ENCODE measurements at places on chromosomes 6 and 20.

DNA sequence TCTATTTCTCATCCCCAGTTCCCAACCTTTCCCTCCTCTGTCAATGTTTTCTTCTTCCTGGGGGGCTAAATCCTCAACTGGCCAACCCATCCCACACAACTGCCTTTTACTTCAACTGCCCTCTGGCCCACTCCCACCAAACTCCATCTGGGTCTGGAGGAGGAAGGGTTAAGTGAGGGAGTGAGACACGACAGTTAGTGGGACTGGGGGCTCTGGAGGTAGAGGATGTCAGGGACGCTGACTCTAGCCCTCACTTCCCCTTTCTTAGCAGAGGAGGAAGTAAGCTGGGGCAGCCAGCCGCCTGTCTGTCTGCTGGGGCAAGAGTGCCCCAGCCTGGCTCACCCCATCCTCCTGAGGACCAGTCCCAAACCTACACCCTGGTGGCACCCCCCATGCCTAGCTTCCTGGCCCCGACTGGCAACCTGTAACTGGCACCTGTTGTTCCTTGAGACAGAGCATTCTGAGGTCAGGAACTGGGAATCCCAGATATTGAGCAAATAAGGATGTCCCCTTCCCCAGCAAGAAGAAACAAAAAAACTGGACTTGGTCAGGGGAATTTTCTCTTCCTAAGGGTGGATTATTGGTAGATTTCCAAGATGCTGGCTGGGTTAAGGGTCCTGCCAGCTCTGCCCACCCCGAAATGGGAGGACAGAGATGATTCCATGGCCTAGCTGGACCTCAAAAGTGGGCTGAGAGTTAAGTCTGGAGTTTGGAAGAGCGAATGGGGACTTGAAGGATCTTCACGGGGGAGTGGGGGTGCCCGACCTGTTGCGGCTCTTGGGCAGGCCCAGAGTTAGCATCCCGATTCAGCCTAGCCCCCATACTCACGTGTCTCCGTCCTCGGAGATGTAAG lies 971 bp downstream of the NFKBIE start:
- DNase-seq, result no peak

- DNase-seq, result no peak
These were observed 84.2 kb downstream of the FOXF2 start for GRCh38 chr6:1473598-1473997.

- DNase-seq, result no peak
These were observed 48.4 kb downstream of the PLAGL2 start for GRCh38 chr20:32158943-32159660.

DNA sequence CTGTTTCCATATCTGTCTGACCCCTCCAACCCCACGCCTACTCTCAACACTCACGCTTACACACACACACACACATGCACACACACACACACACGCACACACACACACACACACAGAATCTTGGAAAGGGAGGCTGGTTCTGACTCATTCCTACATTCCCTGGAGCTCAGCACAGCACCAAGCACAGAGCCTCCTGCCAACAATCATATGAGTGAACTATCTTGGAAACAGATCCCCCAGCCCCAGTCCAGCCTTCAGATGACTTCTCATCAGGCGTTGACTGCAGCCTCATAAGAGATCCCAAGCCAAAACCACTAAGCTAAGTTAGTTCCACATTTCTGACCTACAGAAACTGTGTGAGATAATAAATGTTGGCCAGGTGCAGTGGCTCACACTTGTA lies 14.1 kb upstream of the HCK start:
- no peak for DNase-seq

GRCh38 chr20:13461849-13462458 lies 176.8 kb downstream of the TASP1 start:
- no peak for DNase-seq

- no peak for DNase-seq
These were observed 199.3 kb downstream of the LRFN2 start for GRCh38 chr6:40387871-40388264.

DNA sequence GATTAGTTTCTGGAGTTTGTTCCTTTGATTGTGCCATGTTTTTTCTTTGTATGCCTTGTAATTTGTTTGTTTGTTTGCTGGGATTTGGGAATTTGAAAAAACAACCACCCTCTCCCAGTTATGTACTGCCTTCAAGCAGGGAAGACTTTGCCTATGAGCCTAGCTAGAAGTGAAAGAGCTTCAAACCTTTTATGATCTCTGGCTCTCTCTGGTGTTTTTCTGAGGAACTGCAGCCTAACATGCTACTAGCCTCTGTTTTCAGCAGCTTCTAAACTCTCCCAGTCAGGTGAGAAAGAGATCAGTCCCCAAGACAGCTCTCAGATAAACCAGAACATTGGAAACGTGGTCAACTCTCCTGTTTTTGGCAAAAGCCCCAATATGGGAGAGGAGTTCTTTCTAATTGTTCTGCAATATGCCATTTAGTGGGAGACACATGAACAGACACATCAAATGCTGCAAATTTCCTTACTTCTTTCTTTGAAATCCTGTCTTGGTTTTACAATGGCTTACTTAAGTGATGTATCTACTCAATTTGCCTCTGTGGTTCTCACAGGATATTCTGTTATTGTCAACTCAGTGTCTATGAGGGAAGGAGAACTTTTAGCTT lies 58.9 kb upstream of the SERINC1 start:
- DNase-seq, result peak; percentile 70

- no peak for DNase-seq
These were observed 448.0 kb downstream of the COL12A1 start for GRCh38 chr6:74757813-74758212.

DNA sequence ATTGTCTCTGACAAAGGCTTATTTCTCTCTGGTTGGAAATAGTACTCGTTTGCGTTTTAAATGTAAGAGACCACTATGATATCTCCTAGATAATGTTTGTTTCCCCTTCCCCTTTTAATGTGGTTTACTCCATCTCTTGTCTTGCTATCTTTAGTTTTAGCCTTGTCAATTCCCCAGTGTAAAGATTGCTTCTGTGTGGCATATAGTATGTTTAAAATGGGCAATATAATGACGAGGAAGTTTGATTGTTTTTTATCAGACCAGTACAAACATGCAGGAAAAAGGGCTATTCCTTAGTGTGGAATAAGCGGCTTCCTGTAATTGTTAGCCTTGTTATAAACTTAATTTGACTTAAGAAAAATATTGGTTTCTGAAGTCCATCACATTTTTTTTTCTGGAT lies 3.1 kb downstream of the QKI start:
- DNase-seq, result no peak

GRCh38 chr6:134605034-134605433 lies 287.1 kb upstream of the SGK1 start:
- DNase-seq, result no peak

GRCh38 chr6:69631552-69632346 lies 165.1 kb downstream of the LMBRD1 start:
- DNase-seq, result peak; percentile 4

GRCh38 chr6:53492860-53493634 lies 51.9 kb downstream of the GCLC start:
- peak; percentile 64 for DNase-seq

GRCh38 chr6:11969092-11969491 lies 43.0 kb upstream of the HIVEP1 start:
- DNase-seq, result no peak

DNA sequence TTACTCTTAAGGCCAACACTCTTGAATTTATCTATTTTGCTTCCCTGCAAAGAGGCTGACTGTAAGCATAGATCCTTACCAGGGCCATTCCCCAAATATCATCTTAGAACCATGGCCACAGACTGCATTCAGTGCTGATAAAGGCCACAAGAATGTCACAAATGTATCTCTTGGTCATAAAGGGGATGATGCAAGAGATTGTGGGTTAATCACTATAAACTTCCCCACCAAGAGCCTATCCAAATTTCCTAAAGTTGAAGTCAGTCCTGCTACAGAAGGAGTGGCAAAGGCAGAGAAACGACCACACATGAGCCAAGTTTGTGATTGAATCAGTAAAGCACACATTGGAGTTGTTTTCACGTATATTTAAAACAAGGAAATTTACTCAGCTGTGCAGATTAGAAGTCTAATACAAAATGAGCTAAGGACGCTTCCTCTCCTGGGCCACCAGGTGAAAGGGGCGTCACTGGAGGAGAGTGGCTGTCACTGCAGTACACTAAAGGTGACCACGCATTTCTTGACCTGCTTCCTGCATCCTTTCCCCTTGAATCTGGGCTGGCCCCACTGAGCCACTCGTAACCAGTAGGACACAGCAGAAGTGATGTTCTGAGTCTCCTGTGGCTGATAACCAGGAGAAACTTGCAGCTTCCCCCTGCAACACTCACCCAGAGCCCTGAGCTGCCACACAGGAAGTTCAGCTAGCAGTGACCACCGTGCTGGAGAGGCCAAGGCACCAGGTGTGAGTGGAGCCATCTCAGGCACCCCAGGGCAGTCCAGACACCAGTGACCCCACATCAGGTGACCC lies 181.9 kb downstream of the SYNDIG1 start:
- no peak for DNase-seq

DNA sequence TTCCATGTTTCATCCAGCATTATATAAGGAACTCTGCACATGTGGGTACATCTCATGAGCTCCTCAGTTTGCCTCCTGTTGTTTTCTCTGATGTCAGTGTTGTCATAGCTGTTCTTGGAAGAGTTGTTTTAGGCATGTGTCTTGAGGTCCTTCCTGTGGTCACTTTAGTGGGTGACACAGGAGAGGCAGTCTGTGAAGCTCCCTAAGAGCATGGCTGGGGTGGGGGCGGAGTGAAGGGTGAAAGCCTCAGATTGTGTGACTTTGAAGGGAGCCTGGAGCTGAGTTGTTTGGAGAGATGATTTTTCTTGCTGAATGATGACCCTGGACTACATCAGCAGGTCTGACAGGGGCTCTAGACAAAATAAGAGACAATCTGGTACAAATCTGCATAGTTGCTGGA lies 37.7 kb downstream of the PPP1R14C start:
- DNase-seq, result no peak

GRCh38 chr6:140867336-140867735 lies 1265.4 kb upstream of the GJE1 start:
- no peak for DNase-seq

DNA sequence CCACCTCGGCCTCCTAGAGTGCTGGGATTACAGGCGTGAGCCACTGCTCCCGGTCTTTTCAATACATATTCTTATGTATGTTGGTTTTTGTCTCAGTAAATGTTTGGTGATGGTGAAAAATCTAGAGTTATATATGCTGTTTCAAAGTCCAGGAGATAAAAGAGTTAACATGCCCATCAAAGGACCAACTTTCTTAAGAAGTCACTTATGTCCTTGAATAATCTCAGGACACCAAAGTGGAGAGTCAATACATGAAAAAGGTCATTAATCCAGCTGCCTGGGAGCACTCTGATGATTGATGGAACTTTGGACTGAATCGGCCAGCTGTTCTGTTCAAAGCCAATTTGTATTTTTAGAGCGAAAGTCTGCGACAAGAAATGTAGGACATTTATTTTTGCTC lies 59.8 kb upstream of the HDAC2 start:
- DNase-seq, result no peak

GRCh38 chr6:107419733-107420132 lies 39.6 kb downstream of the PDSS2 start:
- no peak for DNase-seq

DNA sequence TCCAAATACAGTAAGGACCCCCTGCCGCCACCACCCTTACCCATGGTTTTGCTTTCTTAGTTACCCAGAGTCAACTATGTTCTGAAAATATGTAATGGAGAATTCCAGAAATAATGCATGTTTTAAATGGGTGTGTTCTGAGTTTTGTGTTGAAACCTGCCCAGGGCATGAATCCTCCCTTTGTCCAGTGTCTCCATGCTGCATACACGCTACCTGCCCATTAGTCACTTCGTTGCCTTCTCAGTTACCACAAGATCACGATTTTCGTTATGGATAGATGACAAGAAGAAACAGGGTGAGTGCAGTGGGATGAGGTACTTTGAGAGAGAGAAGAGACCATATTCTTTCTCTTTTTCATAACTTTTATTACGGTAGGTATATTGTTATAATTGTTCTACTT lies 10.6 kb downstream of the FARS2 start:
- no peak for DNase-seq

GRCh38 chr6:54861905-54862616 lies 15.5 kb downstream of the FAM83B start:
- no peak for DNase-seq

DNA sequence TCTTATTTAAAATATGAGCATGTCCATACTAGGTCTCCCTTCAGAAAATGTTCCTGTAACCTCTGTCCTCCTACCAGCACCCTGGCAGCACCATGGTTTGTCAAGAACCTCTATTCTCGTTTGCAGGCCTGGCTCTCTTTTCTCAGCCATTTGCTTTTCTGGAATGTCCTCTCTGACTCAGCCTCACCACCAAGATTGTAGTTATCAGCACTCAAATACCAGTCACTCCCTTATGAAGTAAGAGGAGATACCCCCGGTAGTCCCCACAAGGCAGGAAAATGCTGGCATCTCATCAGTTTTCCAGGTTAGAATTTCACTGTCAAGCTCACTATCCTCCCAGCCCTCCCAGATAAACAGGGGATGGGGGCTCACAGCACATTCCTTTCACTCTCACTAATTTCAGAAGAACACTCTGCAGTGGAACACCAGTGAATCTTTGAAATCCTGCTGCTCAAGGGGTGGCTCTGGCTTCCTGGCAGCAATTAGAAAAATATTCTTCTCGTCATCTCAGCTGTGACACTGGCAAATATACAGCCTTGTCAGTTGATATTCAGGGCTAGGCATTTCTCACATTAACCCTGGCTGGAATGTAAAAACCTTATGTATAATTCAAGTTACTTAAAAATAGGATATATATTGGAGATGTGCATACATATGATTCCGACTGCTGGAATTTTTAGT lies 129.2 kb downstream of the TBX18 start:
- no peak for DNase-seq

GRCh38 chr6:19311786-19312185 lies 525.4 kb upstream of the ID4 start:
- DNase-seq, result no peak

DNA sequence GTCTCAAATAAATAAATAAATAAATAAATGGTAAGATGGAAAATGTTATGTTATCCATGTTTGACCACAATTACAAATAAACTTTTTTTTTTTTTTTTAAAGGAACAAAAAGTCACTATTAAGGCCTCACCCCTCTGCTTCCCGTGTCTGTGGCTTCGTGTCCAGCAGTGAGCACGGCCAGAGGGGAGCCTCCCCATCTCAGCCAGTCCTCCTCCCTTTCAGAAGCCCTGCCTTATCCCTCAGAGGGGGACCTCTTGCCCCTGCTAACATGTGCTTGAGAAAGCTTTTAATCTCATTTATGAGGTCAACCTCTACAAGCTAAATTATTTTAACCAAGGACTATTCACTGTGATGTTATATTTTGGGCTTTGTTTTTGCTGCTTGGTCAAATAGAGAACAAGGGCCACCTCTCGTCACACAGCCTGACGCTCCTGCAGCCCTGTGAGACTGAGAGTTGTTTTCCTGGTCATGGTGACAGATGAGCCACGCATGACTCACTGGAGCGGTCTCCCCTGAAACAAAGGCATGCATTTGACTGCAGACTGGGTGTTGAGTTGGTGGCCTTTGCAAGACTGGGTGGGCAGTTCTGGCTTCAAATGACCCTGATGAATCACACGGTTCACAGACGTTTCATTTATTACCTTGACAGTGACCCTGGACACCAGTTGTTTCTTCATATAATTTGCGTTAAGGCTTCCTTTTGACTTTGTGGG lies 131.8 kb downstream of the TIAM2 start:
- no peak for DNase-seq

- no peak for DNase-seq
These were observed 7.4 kb downstream of the PPP1R16B start for GRCh38 chr20:38812709-38813573.

- DNase-seq, result no peak
These were observed 15.0 kb upstream of the GMPR start for GRCh38 chr6:16223362-16223761.
